Fibroblast of skin of back (primary cell): ENCODE measurements at places on chromosomes 13 and 19.

- peak; percentile 57 for DNase-seq
Observed at GRCh38 chr13:73835138-73835721, 299.0 kb downstream of the KLF12 start.

DNA sequence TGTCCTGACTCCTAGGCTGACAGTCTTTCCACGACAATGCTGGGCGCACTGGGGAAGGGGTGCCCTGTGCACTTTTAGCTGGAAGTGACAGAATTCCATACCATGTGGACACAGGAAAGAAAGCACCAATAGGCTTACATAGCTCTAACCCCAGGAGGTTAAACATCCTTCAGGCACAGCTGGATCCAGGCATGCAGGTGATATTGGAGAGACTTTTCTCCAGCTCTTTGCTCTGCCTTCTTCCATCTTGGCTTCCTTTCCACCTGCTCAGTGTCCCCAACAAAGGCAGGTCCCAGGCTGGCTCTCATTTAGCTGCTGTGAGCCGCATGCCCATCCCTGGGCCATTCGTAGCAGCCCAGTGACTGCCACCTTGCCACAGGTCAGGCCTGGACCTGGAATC, 61.1 kb upstream of the LDLR start:
- no peak for DNase-seq

- DNase-seq, result no peak
Observed at GRCh38 chr13:88217883-88218282, 546.7 kb downstream of the SLITRK5 start.

DNA sequence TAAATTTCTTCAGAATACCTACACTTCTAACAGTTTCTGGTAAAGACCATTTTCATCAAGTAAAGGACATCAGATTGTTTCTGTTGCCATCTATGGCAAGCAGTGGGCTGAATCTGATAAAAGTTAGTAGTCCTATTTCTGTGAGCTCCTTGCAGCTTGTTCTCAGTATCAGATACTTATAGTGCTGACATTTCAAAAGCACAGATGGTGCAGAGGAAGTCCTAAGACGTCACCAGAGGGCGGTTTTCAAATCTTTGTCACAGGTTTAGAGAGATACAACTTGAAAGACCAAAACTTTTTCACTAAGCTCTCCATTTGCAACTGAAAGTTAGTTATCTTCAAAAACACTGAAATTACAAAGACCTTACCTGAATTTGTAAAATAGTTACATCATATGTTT, 719.8 kb downstream of the SLITRK1 start:
- DNase-seq, result no peak

DNA sequence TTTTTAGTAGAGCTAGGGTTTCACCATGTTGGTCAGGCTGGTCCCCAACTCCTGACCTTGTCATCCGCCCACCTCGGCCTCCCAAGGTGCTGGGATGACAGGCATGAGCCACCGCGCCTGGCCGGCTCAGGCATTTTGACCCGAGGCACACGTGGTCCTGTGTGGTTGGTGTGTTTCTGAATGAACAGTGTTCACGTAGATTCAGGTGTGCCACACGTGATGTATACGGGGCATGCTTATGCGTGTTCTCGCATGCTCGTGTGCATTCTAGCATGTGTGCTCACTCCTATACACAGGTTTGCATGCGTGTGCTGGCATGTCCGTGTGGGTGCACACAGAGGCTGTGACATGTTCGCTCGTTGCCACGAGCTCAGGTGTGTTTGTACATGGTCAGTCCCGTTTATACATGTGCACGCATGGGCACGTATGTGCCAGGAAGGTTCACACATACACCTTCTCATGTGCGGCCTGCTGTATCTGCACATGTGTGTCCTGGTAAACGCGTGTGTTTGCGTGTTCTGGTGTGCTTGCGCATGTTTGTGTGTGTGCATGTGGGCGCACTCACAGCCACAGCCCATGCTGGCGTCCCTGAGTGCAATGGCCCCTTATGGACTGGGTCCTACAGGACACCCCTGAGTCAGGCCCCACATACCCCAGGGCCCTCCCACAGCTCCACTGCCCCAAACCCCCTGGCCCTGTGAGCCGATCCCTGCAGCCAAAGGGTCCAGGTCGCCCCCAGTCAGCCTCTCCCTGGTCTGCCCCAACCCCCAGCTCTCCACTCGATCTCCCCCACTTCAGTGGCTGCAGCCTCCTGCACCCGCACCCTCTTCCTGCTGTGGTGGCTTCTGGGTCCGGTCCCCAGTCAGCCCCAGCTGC, 20.6 kb upstream of the TCF3 start:
- no peak for DNase-seq
